NCI-H2107 (cell line): ENCODE measurements at places on chromosomes 5 and 9.
A peak's percentile ranks its signal among the peaks of the same experiment; 100 is the strongest.

DNA sequence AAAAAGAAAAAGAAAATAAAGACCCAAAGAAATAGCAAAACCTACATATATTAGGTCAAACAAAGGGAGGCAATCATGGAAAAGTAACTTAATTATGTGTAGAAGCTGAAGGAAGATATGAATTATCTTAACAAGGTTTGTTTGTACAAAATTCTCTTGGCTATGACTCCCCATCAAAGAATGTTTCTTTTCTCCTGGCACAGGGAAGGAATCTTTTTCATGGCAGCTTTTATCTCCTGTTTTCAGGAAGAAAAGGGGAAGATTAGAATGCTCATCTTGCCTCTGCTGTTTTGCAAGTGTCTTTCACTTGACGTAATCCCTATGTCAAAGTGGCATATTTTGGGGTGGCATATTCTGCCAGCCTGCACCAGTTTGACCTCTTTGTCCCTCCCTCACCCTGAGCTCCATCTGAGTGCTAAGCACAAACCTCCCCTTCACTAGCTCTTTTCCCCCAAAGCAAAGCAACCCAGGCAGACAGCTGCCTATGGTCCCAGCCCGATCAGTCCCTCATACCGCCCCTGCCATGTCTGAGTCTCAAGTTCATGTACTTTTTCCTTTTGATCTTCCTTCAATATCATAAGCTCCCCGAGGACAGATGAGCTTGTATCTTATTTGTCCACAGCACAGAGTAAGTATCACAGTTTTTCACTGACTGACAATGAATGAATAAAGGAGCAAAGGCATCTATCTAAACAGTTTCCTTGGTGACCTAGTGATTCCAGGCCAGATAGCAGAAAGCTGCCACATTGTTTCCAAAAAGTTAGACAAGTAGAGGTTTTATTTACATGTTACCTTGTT, 242.8 kb upstream of the ANKRD55 start:
- no peak for DNase-seq

DNA sequence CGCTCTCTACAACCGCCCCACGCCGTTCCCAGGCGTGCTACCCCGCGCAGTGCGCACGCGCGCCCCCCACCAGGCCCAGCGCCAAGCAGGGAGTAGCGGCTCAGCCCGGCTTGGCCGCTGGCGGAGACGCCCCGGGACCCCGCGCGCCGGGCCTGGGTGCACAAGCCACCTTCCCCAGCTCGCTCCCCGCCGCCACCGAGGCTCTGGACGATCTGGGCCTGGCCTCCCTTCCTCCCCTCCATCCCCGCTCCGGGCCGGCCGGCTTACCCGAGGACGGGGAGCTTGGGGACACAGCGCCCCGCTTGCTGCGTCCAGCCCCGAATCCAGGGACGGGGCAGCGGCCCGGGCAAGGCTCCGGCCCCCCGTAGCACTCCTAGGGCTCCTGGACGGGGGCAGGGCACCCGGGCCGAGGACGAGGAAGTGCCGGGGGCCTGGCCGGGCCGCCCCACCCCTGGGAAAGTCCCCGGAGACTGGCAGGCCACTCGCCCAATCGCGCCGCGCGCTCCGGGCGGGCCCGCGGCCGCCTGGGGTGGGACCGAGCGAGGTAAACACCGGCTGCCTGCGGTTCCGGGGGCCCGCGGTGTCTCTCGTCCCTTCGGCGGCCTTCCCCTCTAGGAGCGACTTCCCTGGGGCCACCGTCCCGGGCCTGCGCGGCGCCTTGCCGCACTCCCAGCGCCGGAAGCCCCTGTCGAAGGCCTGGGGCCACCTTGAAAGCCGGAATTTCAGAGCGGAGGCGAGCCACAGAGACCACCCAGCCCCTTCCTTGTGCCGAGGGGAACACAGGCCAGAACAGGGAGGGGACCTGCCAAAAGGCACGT, at the start of gene TNIP1:
TSS of gene TNIP1 (minus strand) at position 422 of the 818 bp plus-strand sequence. CDS start 15,939 bp downstream, outside the sequence.
- DNase-seq, result peak; percentile 7

- DNase-seq, result no peak
These were observed 639.7 kb downstream of the PTPRD start for GRCh38 chr9:9973062-9973461.

- no peak for DNase-seq
These were observed 339.9 kb downstream of the ADGRV1 start for GRCh38 chr5:90898326-90899013.

- DNase-seq, result peak; percentile 12
These were observed 133.2 kb downstream of the MTX3 start for GRCh38 chr5:79857714-79858409.

- no peak for DNase-seq
These were observed 27.8 kb upstream of the GRPEL2 start for GRCh38 chr5:149317281-149318048.

- DNase-seq, result no peak
These were observed 29.5 kb downstream of the NPR3 start for GRCh38 chr5:32740651-32741050.

GRCh38 chr9:11320989-11321388, 708.2 kb upstream of the PTPRD start:
- no peak for DNase-seq

DNA sequence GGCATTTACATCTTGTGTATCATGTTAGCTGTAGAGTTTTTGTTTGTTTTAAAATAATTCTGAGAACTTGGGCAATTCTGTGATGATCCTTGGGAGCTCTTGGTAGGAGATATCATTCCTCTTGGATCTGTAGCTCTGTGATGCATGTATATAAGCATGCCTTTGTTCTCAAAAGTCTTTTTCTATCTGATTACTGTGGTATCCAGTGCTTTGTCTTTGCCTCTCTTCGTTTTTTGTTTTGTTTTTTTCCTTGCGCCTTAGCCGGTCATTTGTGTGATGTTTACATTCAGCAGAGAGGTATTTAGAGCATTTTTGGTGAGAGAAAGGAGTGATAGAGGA, 110.0 kb downstream of the PAM start:
- DNase-seq, result no peak

DNA sequence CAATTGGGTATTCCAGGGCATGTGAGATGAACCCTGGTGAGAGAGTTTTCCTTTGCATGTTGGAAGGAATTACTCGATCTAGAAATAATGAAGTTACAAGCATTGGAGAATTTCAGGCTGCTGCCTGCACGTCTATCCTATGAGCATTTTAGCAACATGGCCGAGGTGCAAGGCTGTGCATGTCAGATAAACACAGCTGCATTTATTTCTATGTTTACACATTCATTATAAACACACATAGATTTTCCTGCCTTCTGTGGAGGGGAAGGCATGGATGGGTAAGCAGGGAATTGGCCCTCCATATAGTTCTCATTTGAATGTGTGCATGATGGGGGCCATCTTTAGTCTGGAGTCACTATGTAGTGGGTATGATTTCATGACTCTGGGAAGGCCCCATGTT, 42.3 kb downstream of the AOPEP start:
- no peak for DNase-seq

DNA sequence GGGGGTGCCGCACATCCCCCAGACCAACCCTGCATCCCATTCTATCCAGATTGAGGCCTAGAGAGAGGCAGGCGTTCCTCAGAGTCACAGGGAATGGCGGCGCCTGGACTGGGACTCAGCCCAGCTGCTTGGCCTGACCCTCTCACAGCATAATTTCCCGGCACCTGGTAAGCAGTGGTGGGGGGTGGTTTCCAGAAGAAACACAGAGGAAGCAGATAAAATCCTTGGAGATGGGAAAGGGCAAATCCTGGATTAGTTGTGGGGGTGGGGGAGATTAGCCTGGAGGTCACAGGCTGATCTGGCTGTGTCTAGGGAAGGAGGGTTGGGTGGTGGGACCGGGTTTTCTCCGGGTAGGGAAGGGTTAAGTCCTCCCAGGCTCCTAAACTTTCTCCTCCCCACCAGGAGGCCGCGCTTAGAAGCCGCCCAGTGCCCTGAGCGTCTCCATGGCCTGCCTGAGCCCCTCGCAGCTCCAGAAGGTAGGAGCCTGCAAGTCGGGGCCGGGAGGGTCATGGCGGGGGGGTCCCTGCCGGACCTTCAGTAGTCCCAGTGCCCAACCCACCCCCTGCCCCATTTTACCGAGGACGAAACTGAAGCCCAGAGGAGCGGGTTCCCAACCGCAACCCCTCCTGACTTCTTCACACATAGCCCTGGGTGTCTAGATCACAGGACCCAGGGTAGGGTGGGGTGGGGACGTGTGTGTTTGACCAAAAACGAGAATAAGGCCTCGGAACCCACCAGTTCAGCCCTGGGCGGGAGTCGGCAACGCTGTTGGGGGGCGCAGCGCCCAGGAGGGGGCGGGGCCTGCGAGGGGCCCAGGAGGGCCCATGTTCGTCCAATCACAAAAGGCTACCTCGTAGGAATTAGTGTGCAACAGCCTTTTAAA, 1.3 kb downstream of the PHYHD1 start:
- no peak for DNase-seq

- no peak for DNase-seq
These were observed 66.5 kb upstream of the STC2 start for GRCh38 chr5:173394701-173395100.

DNA sequence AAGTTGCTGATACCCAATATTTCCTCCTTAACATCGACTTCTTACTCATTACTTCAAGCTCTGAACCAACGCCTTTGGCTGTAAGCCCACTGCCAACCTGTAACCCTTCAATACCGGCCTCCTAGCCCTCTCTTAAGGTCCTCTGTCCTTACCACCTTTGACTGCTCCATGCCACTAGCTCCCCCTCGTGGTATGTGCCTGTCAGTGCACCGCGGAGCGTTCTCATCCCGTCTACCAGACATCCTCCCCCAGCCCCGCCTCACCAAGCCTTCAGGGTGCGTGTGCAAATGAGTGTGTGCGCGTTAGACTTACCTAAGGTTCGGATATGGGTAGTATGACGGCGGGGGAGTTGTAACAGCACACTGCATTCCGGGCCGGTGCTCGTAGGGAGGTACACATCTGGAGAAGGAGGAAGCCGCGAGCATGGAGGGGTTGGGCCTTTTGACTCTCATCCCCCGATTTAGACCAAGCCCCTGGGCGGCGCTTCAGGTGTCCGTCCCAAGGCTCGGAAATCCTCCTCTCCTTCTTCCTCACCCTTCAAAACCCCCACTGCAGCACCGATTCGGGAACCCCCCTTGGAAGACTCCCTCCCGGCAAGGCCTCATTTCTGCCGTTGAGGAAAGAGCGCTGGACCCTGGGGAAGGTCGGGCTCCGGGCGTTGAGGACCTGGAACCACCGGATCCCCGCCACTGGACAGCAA, 2.8 kb upstream of the MYORG start:
- DNase-seq, result peak; percentile 32

GRCh38 chr5:174319551-174319950, 274.0 kb downstream of the NSG2 start:
- no peak for DNase-seq

- no peak for DNase-seq
These were observed 342.8 kb upstream of the CCNG1 start for GRCh38 chr5:163094492-163095180.
